PC-9 (cell line): ENCODE measurements at places on chromosomes 12 and 14. TPM values are rescaled to one million over a fixed set of nuclear protein-coding genes. Genes with fewer than 3 reads are reported as not detected.

Gene MGST1
- total RNA-seq: 750 and 766 TPM in 2 replicates

Gene TBPL2
- total RNA-seq: not detected in 2 replicates

Gene C14orf132
- not detected in 2 replicates for total RNA-seq

Gene ENDOU
- total RNA-seq: 0.25 and 0.39 TPM in 2 replicates

Gene BCL2L14
- 4.8 and 6.0 TPM in 2 replicates for total RNA-seq

Gene NOS1
- total RNA-seq: not detected in 2 replicates

Gene KRT79
- 0.28 TPM in 1 of 2 replicates, not detected in the other for total RNA-seq

Gene RBP5
- 0.74 and 1.3 TPM in 2 replicates for total RNA-seq

Gene TMTC2
- 8.3 and 8.6 TPM in 2 replicates for total RNA-seq

Gene SELPLG
- total RNA-seq: 0.35 and 0.96 TPM in 2 replicates

Gene TMEM132C
- total RNA-seq: not detected in 2 replicates

Gene ITGA7
- 2.7 and 3.1 TPM in 2 replicates for total RNA-seq

Gene TAS2R20
- total RNA-seq: 1.8 and 2.6 TPM in 2 replicates

Gene IFI27
- 0.83 and 1.1 TPM in 2 replicates for total RNA-seq

Gene SLC25A21
- 0.38 and 3.2 TPM in 2 replicates for total RNA-seq

Gene CLEC1B
- total RNA-seq: not detected in 2 replicates

Gene CLEC4A
- total RNA-seq: not detected in 2 replicates

Gene NANOG
- not detected in 2 replicates for total RNA-seq

Gene FMNL3
- 5.6 and 6.5 TPM in 2 replicates for total RNA-seq

Gene GLI1
- total RNA-seq: not detected in 2 replicates
